GM12865 (cell line): ENCODE measurements at places on chromosomes 1 and 21.
A peak's percentile ranks its signal among the peaks of the same experiment; 100 is the strongest.

GRCh38 chr1:163303561-163303960 is 18.2 kb upstream of the NUF2 start:
- no peak for DNase-seq

- no peak for DNase-seq
Measured at GRCh38 chr1:163305441-163305840, 16.3 kb upstream of the NUF2 start.

GRCh38 chr1:170133766-170134495 is 11.8 kb upstream of the NTMT2 start:
- no peak for DNase-seq

DNA sequence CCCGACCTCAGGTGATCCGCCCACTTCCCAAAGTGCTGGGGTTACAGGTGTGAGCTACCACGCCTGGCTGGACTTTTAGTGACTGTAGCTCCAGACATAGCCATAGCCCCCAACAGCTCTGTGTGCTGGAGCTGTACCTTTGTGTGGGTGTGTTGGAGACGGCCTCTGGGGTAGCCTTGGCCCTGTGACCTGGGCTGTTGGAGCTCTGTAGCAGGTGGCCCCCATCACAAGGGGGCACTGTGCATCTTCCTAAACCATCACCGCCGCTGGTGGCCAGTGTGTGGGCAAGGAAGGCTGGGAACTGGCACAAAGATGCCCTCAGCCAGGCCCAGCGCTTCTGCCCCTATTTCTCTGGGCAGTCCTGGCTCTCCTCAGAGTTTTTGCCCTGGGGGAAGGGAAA is 38.4 kb upstream of the FOXO6 start:
- DNase-seq: peak; percentile 68

GRCh38 chr1:51871351-51871975 is 7.1 kb downstream of the NRDC start:
- DNase-seq: peak; percentile 22

GRCh38 chr1:56389813-56390212 is 189.6 kb downstream of the PLPP3 start:
- DNase-seq: no peak

DNA sequence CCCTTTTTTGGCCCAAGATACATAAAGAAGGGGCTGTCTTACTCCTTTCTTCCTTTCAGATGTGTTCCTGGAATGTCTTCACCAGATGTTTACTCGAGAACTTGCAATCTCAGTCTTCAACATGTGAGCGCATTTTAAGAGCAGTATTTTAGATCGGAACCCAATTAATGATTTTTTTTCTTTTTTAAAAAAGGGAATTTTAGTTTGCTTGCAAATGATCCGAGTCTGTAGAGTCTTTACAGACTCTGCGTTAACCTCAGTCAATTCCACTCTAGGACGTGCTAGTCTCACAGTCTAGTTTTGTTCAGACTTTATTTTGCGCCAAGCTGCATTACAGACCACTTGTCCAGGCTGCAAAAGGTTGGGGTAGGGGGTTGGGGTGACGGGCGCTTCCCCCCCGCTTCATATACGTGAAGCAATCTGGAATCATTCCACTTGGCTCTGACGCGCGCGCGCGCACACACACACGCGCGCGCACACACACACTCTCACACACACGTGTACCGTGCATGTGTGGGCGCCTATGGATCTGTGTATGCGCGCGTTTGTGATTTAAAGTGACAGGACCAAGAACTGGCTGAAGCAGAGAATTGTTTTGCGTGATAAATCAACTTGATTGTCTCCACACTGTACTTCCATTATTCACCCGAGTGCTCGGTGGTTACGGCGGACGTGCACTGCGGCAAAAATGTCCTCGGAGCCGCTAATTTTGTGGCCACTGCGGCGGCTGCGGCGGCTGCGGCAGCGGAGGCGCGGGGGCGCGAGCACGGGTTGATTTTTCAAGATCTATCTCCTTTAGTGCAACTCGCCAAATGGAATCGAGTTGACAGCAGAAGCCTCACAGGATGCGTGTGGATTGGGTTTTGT is 25.6 kb upstream of the NFIA start:
- no peak for DNase-seq

DNA sequence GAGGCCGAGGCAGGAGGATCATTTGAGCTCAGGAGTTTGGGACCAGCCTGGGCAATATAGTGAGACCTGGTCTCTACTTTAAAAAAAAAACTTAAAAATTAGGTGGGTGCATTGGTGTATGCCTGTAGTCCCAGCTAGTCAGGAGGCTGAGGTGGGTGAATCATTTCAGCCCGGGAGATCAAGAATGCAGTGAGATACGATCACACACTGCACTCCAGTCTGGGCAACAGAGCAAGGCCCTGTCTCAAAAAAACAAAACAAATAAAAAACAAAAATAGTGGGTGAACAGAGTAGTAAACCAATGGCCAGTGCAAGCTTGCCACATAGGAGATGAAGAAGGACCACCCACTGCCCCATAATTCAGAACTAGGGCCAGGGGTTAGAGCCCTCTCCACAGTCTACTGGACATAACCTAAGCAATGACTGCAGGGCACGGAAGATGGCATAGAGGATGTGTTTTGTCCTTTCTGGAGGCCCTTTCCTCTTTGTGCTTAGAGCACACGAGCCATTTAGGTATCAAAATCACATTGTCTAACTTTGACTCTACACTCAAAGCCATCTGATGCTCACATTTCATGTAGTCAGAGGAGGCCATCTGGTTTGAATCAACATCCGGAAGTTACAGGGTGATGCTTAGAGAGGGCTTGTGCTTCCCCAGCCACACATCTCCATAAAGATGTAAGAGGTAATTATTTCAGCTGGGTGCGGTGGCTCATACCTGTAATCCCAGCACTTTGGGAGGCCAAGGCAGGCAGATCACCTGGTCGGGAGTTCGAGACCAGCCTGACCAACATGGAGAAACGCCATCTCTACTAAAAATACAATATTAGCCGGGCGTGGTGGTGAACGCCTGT is 12.6 kb downstream of the CD2 start:
- no peak for DNase-seq

DNA sequence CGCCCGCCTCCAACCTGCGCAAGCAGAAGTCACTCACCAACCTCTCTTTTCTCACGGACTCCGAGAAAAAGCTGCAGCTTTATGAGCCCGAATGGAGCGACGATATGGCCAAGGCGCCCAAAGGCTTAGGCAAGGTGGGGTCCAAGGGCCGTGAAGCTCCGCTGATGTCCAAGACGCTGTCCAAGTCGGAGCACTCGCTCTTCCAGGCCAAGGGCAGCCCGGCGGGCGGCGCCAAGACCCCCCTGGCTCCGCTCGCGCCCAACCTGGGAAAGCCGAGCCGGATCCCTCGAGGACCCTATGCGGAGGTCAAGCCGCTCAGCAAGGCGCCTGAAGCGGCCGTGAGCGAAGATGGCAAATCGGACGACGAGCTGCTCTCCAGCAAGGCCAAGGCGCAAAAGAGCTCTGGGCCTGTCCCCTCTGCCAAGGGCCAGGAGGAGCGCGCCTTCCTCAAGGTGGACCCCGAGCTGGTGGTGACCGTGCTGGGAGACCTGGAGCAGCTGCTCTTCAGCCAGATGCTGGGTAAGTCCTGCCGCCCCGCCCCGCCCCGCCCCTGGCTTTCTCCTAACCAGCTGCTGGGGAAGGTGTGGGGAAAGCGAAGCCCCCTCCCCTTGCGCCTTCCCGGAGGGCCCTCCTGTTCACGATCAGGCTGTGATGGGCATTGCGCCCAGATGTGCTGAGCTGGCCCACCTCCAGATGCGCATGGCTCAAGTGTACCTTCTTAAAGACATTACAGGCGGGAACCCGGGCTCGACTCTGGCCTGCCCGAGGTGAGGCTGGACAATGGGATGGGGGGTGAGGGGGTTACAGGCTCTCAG is 110.2 kb downstream of the NAV1 start:
- DNase-seq: no peak

DNA sequence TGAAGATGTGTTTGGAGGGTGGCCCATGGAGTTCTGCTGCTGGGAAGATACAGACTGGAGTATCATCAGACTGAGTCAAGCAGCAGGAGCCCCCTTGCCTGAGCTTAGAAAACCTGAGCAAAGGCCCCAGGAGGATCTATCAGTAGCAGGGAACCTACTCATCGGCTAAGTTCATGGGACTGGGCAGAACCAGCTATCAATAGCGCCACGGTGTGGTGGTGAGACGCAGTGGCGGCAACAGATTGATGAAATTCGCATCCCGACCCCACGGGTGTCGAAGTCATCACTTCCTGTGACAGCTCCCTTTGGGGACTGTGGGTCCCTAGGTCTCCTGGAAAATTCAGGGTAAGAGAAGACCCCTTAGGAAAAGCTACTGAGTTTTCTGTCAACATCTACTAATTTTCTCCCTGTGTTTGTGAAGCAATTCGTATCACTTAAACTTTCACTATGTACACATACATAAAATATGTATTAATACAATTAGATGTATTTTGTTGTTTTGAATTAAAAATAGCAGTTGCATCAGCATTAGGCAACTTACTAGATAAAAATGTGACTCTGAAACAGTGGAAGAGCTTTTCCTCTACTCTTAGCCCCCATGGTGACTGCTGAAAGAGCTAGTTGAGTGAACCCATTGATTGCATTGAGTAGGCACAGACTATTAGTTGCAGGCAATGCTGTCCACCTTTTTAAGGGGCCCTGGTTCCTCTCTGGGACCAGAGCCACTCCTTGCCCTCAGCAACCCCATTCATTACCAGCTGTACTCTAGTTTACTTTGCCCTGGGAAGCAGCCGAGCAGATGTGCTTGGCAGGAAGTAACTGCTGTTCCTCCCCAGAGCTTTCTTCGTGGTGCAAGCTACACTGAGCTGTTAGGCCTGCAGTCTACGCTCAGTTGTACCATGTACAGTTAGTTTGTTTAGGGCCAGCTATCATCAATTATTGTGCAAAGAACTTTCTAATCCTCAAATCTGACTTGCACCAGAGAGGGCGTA is 7.3 kb upstream of the CACNA1S start:
- peak; percentile 52 for DNase-seq

GRCh38 chr1:25697435-25698217 is 81.0 kb downstream of the MAN1C1 start:
- no peak for DNase-seq

DNA sequence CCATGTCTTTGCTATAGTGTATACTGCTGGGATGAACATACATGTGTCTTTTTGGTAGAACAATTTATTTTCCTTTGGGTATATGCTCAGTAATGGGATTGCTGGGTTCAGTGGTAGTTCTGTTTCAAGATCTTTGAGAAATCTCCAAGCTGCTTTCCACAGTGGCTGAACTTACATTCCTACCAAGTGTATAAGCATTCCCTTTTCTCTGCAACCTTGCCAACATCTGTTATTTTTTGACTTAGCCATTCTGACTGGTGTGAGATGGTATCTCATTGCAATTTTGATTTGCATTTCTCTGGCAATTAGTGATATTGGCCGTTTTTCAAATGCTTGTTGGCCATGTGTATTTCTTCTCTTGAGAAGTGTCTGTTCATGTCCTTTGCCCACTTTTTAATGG is 37.5 kb upstream of the ANGPTL1 start:
- no peak for DNase-seq

- no peak for DNase-seq
Measured at GRCh38 chr1:155649676-155650075, 38.9 kb downstream of the YY1AP1 start.

DNA sequence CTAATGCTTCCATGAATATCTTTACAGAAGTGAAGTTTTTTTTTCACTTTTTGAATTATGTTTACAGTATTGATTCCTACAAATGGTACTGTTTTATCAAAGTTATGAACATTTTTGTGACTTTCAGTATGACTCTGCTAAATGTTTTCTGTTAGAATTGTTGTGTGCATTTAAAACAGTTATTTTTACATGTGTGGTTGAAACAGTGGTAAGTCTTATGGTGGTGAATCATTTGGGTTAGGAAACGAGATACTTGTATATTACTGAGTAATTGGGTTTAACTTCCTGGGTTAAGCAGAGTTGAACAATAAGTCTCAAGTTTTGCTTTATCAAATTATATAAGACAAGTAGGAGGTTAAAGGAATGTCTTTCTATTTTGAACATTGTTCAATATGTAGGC is 66.8 kb downstream of the VPS13D start:
- peak; percentile 61 for DNase-seq

DNA sequence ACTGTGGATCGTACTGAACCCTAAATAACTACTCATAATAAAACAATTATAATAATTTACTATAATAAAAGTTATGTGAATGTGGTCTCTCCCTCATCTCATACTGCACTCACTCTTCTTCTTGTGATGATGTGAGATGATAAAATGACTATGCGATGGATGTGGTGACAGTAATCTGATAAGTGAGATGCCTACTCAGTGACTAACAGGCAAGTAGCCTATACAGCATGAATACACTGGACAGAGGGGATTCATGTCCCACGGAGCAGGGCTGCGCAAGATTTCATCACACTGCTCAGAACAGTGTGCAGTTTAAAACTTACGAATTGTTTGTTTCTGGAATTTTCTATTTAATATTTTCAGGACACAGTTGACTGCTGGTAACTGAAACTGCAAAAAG is 304.0 kb downstream of the DUSP10 start:
- no peak for DNase-seq

GRCh38 chr1:101453844-101454243 is 217.0 kb downstream of the S1PR1 start:
- DNase-seq: peak; percentile 63

DNA sequence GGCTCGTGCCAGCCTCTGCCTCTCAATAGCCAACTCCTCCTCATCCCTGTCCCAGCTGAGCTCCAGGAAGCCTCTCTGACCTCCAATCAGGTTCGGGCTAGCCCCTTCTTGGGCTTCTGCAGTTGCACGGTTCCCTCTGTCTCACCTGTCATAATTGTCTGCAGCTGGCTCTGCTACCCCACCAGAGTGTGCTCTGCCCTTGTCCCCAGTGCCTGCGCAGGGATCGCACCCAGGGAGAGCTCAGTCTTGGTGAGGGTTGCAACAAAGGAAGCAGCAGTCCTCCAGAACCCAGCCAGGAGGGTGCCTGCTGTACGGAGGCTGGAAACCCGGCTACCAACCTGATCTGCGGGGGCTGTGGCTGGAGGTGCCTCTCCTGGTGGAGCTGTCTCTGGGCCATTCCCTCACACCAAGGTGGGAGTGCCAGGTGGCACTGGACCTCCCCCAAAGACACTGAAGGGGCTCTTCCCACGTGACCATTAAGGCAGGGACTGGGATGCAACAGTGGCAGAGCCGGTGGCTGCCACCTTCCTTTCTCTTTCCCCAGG is 63.5 kb upstream of the DMRTB1 start:
- DNase-seq: no peak

GRCh38 chr21:39150877-39151276 is 32.4 kb downstream of the PSMG1 start:
- DNase-seq: no peak

- DNase-seq: no peak
Measured at GRCh38 chr21:44389335-44389734, 35.9 kb downstream of the TRPM2 start.
